ENCODE measurements at places on chromosomes 1 and 21.
A peak's percentile ranks its signal among the peaks of the same experiment; 100 is the strongest.

- DNase-seq = no peak
These were observed 216.0 kb downstream of the ZNF326 start for GRCh38 chr1:90210633-90211491.

- DNase-seq = no peak
These were observed 7.2 kb downstream of the CNST start for GRCh38 chr1:246573491-246573890.

- peak; percentile 15 for DNase-seq
These were observed 529 bp downstream of the EGLN1 start for GRCh38 chr1:231421546-231421970.

- DNase-seq = no peak
These were observed 251.3 kb downstream of the KCNH1 start for GRCh38 chr1:210882414-210883221.

DNA sequence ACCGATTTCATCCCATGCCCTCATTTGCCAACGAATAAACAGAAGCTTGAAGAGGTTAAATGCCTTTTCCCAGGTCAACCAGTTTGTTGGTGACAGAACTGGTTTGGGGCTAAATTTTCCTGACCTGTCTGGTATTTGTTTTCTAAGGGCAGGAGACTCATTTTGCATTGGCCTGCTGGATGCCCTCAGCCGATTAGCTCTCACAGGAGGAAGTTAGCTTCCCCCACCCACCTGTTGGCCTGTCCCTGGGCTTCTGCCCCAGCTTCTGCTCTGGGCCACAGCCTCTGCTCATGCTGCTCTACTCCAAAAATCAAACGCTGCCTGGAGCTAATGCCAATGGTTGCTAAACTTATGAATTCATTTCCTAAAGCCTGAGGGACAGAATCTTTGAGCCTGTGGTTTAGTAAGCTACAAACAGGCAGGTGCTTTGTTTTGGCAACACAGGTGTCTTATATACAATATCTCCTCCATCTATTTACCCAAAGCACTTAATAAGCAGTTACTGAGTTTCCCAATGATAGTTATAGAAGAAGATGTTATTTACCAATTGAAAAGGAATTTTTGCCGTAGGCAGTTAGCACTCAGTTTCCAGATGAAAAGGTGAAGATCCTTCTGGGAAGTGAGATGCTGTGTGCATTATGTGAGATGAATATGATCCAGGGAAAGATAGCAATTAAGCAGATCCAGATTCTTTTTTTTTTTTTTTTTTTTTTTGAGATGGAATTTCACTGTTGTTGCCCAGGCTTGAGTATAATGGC is 82.3 kb downstream of the TM2D1 start:
- DNase-seq = peak; percentile 41

DNA sequence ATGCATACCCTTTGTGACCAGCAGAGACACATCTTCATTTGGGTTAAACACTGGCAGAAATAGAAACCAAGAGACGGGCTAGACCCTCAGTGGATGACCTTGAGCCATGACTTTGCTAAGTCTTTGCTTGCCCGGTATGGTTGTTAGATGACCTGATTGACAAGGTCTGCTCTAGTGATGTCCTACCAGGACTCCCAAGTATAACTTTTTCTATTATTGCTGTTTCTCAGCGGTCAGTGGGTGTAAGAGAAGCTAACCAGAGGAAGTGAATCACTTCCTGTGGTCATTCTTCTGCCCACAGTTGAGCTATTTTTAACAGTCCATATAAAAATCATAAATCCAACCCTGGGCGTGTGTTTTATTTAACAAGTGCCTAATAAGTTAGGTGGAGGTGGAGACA is 126.2 kb upstream of the ETS2 start:
- no peak for DNase-seq

- no peak for DNase-seq
These were observed 81.3 kb downstream of the SASS6 start for GRCh38 chr1:100051401-100051800.

DNA sequence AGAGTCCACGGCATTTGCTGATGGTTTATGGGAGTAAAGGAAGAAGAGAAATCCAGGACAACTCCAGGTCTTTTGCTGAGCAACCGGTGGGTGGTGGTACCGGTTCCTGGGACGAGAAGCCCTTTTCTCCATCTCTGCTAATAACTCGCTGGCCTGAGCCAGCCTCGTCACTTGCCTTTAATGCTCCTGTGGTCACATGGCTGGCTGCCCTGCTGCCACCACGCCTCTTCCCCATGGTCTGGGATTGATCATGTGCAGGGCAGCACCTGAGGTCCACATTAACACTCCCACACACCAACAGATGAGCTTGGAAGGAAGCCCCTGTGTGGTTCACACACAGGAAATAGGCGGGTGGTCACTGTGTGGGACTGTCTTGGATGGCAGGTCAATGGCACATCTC is 10.3 kb upstream of the ETS2 start:
- no peak for DNase-seq

GRCh38 chr1:213656503-213656902 is 331.3 kb upstream of the PROX1 start:
- DNase-seq = no peak

DNA sequence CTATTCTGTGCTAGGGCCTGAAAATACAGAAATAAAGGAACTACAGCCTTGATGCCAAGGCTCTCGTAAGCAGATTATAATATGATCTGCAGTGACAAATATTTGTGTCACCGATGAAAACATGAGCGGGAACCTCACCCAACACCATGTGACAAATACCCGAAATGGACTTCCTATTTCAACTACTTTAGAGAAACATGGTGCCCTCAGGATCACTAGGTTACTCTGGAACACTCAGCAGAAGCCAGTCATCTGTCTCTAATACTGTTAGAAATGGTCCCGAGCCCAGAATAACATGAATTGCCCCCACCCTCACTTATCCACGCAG is 463 bp upstream of the VAMP3 start:
- no peak for DNase-seq

DNA sequence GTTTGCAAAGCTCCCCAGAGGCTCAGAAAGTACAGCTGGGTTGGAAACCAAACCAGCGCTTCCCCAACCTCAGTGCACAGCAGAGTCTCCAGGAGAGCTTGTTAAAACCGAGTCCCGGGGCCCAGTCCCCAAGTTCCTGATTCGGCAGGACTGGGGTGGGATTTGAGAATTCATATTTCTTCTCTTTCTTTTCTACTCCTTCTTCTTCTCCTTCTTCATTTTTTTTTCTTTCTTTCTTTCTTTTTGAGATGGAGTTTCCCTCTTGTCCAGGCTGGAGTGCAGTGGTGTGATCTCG is 136.8 kb downstream of the PGBD5 start:
- no peak for DNase-seq

GRCh38 chr21:36547464-36547863 is 67.5 kb upstream of the CLDN14 start:
- no peak for DNase-seq

GRCh38 chr21:44418108-44418875 is 37.0 kb upstream of the LRRC3 start:
- no peak for DNase-seq

DNA sequence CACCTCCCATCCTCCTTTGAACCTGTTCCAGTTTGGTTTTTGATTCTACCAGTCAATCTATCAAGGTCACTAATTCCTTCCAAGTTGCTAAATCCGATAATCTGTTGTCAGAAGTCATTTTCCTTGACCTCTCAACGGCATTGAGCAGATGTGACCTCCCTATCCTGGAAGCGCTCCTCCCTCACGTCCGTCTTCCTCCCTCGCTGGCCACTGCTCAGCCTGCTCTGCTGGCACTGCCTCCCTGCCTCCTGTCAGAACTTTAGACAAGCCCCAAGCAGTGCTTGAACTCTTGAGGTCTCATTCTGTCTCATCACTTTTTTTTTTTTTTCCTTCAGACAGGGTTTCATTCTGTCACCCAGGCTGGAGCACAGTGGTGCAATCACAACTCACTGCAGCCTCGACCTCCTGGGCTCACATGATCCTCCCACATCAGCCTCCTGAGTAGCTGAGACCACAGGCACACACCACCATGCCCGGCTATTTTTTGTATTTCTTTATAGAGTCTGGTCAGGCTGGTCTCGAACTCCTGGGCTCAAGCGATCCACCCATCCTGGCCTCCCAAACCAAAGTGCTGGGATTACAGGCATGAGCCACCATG is 4.4 kb upstream of the ACOT7 start:
- no peak for DNase-seq

DNA sequence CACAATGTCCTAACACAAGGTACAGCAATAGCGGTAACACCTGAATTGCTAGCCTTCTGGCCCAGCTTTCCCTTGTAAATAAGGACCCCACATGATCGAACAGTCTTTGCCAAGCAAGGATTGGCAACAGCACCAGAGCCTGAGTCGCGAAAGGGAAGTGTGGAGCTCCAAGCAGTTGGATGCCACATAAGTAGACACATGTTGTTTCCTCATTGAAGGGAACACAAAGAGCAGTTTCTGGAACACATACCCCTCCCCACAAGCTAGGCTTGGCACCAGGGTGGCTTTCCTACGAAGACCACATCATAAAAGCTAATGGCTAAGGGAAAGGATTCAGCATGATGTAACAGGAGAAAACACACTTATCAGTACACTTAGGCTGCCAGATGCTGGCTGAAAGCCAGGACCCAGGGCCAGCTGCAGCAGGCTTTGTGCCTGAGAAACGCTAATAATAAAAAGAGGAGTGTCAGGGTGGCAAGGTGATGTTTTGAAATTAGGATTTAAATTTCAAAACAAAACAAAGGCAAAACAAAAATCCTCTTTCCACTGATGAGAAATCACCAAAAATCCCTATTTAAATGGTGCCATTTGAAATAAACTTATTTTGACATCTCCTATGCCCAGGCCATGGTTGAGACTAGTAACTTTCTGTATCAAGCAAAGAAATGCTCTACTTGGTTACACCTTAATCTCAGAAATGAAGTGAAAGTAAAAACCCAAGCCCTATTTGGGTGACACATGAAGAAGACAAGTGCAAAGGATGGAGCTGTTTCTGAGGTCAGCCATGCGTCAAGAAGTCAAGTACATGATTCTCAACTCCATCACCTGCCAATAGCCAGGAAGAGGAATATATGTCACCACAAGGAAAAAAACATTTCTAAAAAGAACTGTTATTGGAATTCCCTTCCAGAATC is 11.9 kb upstream of the CPLANE2 start:
- DNase-seq = no peak

DNA sequence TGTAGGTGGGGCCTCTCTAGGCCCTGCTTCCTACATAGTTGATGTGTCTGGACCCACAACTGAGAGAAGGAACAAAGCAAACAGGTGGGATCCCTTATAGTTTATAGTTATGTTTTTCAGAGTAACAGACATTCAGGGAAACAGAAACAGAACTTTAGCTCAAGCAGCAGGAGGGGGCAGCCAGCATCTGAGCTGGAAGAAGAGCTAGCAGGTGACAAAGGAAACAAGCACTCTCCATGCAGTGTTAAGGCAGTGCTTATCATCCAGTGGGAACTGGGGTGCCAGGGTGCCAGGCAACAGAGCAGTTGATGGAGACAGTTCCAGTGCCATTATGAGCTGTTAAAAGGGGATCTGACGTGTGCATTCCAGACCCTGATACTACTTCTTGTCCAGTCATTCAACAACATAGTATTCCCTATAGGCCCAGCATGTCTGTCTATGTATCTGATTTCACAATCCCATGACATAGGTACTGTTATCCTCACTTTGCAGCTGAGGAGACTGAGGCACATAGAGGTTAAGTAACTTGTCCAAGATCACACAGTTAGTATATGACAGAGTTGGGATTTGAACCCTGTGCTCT is 13.5 kb downstream of the HIVEP3 start:
- no peak for DNase-seq

GRCh38 chr1:44281962-44282703 is 68.9 kb downstream of the DMAP1 start:
- no peak for DNase-seq

GRCh38 chr1:162111572-162111971 is 42.1 kb downstream of the NOS1AP start:
- DNase-seq = no peak

DNA sequence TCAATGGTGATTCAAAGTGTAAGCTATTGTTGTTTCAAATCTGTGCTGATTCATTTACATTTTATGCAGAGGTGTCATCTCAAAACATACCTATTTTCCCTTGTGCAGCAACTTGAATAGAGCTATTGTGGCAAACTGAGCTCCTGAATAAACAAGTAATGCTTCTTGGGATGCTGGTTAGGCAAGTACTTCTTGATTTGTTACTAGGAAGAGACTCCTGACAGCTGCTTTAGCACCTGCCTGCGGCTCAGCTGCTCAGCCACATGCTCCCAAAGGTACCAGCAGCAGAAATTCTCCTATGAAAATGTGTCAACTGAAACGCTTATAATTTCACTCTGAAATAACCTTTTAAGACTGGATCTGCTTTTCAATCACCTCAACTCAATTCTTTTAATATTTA is 352.3 kb downstream of the RYR2 start:
- no peak for DNase-seq

GRCh38 chr21:43927591-43928221 is 62.7 kb downstream of the AGPAT3 start:
- DNase-seq = no peak

DNA sequence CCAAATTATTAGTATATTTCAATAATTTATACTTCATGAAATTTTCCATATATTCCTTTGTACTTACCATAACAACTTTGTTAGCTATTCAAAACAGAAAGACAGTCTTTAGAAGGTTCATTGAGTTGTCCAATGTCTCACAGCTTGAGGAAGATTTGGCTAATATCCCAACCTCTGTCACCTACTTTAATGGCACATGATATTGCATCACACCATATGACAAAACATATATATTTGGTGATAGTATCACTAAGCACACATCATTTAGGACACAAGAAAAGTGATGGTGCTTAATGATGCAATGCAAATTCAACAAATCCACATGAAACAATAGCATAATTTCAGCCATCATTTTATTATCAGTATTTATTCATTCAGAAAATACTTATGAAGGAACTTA is 122.0 kb upstream of the BRINP3 start:
- DNase-seq = no peak

DNA sequence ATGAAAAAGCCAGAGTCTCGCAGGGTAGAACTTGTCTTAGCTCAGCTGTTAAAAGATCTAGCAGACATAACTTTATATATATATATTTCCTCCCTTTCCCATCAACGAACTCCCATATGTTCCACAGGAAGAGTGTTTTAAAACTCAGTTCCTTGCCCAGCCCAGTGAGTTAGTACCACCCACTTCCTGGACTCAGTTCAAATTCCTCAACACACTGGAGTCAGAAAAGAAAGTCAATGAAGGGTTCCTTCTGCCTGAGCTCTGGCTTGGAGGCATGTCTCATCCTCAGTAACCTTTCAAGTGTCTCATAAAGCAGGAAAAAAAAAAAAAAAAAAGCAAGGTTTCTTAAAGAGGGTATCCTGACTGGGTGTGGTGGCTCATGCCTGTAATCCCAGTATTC is 15.6 kb downstream of the TPM3 start:
- peak; percentile 62 for DNase-seq

DNA sequence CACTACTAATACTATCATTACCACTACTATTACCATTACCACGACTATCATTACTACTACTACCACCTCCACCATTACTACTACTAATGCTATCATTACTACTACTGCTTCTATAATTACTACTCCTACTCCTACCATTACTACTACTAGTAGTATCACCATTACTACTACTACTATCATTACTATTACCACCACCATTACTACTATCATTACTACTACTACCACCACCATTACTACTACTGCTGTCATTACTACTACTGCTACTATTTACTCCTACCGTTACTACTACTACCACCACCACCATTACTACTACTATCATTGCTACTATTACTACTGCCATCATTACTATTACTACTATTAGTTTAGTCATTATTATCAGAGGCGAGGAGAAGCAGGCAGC is 140.9 kb upstream of the KCNJ15 start:
- DNase-seq = no peak
